Chondrocyte (in vitro differentiated cells): ENCODE measurements at places on chromosomes 4 and X.

GRCh38 chr4:145812919-145813318 lies 125.7 kb downstream of the ZNF827 start:
- H3K27me3 ChIP-seq = no peaks in the 10 kb centered on the region
- H3K4me1 ChIP-seq = peaks cover 21% of the 10 kb centered on the region
- DNase-seq = no peak
- no peak overlapping the region for H3K4me3 ChIP-seq

DNA sequence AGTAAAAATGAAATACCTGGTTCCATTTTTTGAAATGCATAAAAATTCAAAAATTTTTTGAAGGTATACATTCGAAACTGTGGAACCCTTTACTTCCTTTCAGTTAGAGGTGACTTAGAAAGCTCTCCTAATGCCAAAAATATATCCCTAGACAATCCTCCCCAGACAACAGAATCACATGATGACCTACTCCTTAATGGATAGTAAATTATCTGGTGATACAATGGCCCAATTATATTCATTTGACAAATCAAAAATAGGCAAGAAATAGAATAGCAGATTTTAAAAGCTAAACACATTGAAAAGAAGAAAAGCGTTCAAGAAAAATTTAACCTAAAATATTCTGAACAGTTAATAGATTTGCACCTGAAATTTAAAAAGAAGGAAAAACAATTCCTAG lies 3.5 kb upstream of the UGT2A2 start:
- no peak overlapping the region for H3K4me3 ChIP-seq
- H3K27ac ChIP-seq = no peak overlapping the region
- H3K27me3 ChIP-seq = peaks cover 16% of the 10 kb centered on the region
- DNase-seq = no peak
- no peaks in the 10 kb centered on the region for H3K4me1 ChIP-seq

- no peak overlapping the region for H3K27ac ChIP-seq
- H3K27me3 ChIP-seq = no peaks in the 10 kb centered on the region
- H3K4me1 ChIP-seq = peaks cover 18% of the 10 kb centered on the region
- no peak for DNase-seq
Measured at GRCh38 chr4:78652282-78652876, 100.8 kb downstream of the ANXA3 start.

DNA sequence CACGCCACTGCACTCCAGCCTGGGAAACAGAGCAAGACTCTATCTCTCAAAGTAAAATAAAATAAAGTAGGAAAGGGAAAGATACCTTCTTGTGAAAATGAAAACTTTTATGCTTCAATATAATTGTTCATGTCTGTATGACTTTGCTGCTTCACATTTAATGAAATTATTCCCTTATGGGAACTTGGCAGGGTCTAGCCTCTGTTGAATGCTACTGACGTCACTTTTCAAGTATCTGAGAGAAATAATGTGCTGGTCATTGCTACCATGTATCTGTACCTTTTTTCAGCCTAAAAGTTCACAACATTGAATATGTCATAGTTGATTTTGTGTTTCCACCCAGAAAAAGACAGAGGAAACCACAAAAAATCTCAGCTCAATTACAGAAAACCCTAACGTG lies 65.2 kb downstream of the PRDM5 start:
- H3K27me3 ChIP-seq = no peaks in the 10 kb centered on the region
- H3K36me3 ChIP-seq = peaks cover 4% of the 10 kb centered on the region
- DNase-seq = no peak
- H3K4me3 ChIP-seq = no peak overlapping the region

- DNase-seq = no peak
- H3K4me3 ChIP-seq = no peak overlapping the region
- H3K36me3 ChIP-seq = no peaks in the 10 kb centered on the region
- H3K4me1 ChIP-seq = no peaks in the 10 kb centered on the region
Measured at GRCh38 chr4:93061826-93062225, 758.1 kb downstream of the GRID2 start.

DNA sequence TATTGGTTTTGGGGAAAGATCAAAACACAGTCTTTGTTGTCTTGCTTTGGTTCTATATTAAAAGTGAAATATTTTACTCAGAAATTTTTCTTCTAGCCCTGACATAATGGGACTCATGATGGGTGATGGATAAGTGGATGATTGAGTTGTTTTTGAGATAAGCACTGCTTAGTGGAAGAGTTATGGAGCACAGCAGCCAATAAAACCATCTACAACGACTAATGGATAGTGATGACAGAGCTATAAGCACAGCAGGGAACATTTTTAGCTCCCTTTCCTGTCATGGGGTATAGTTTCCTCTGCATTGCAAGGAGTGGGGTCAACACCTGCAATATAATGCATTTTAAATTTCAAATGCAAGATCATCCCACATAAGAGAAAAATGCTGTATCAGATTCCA lies 812.4 kb downstream of the STPG2 start:
- no peak for DNase-seq
- H3K27me3 ChIP-seq = no peaks in the 10 kb centered on the region
- no peak overlapping the region for H3K27ac ChIP-seq
- H3K36me3 ChIP-seq = peaks cover 1% of the 10 kb centered on the region

- no peaks in the 10 kb centered on the region for H3K4me1 ChIP-seq
- no peaks in the 10 kb centered on the region for H3K27me3 ChIP-seq
- DNase-seq = no peak
- no peaks in the 10 kb centered on the region for H3K36me3 ChIP-seq
Measured at GRCh38 chrX:136272325-136272724, 21.1 kb upstream of the MAP7D3 start.

- H3K27ac ChIP-seq = no peak overlapping the region
- no peak for DNase-seq
- no peaks in the 10 kb centered on the region for H3K27me3 ChIP-seq
- H3K36me3 ChIP-seq = peaks cover 2% of the 10 kb centered on the region
Measured at GRCh38 chr4:120824946-120825345, 97.6 kb downstream of the PRDM5 start.

DNA sequence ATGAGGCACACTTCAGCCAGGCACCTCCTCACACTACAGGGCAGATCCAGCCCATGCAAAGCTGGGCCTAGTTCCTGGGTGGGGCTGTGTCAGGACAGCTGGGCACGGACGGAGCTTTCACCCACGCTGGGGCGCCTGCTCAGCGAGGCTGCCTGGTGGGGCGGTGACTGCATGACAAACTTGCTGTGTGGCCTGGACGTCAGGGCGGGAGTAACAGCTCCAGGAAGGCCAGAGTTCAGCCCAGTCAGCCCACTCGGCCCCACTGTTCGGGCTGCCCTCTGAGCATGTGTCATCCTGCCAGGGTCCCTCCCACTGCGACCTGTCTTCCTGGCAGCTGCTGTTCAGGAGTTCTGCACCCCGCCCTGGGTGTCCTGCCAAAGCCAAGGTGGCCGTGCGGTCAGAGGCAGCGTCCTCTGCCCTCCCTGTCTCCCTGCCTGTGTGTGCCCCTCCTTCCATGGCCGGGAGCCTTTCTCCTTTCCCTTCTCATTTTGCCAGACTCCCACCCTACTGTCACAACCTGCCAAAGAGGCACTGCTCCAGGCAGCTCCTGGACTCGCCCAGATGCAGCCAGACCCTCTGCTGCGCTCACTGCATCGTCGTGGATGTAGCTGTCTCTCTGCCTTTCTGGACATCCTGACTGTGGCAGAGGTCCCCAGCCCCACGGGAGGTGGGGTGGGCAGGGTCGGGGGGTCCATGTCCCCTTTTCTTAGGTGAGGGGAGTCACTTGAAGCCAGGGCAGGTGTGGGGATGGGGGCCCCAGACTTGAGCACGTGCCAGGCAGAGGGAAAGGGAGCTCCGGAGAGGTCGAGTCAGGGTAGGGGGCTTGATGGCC lies 33.0 kb upstream of the KIAA0232 start:
- H3K36me3 ChIP-seq = no peaks in the 10 kb centered on the region
- no peak overlapping the region for H3K27ac ChIP-seq
- no peaks in the 10 kb centered on the region for H3K27me3 ChIP-seq
- peak; percentile 84 for DNase-seq

DNA sequence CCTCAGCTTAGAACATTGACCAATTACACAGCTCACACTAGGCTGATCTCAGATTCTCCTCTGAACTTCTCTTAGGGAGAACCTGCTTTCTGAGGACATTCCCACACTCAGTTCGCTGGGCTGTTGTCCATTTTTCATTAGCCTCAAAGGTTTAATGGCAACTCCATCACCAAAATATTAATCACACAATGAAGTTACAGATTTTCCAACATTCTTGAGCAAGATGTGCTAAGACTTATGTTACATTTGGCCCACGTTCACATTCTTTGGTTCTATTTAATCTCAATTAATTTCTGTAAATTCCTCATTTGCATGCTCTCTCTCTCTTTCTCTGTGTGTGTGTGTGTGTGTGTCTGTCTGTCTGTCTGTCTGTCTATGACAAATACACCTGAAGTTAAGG lies 82.3 kb upstream of the EDNRA start:
- no peak for DNase-seq
- no peaks in the 10 kb centered on the region for H3K27me3 ChIP-seq
- no peak overlapping the region for H3K4me3 ChIP-seq
- peaks cover 2% of the 10 kb centered on the region for H3K36me3 ChIP-seq

DNA sequence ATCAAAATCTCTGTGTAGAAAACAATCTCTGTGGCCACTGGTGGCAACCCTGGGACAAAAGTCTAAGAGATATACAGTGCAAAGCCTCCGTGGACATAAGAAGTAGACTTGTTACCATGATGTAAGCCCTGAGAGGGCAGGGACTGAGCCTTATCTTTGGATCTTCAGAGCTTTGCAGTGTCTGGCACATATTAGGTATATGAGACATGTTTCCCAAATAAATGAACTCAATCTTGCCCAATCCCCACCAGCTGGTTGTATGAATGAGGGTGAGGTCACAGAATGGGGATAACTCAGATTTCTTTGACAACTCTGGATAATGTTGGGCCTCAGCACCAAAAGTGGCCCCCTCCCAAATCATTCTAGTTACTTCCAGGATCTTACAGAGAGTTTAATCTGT lies 511.4 kb upstream of the DIPK2B start:
- no peak overlapping the region for H3K4me3 ChIP-seq
- no peaks in the 10 kb centered on the region for H3K27me3 ChIP-seq
- peaks cover 53% of the 10 kb centered on the region for H3K4me1 ChIP-seq
- no peaks in the 10 kb centered on the region for H3K36me3 ChIP-seq
- DNase-seq = no peak

DNA sequence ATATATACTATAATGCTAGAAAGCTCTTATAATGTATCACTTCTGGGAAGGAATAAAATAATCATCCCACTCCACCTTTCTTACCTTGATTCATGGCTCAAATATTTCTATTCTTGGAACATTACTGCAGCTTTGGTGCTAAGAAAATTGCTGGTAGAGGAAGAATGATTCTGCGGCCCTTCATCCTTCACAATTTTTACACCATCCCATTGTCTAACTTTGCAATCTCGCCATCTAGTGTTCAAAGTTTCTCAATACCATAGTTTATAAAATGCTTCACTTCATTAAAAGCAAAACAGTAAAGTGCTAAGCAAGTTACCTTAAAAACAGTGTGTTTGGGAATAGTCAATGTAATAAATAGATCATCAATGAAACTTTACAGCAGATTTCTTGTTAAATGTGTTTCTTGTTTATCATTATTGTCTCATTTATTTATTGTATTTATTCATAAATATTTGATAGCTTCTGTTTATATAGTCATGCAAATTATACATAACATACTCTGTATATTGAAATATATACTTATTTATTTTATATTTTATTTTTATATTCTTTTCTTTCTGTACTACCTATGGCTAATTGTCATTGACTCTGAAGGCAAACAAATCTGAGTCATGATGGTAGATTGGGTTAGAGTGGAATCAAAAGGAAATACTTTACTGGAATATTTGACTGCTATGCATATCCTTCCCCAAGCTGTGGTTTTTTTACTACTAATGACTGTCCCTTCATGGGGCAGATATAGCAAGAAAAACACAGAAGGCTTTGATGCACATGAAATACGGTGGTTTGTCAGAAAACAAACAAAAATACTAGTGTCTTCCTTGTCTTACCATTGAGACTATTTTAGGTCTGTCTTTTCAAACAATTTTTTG lies 390.7 kb downstream of the MAPK10 start:
- H3K36me3 ChIP-seq = no peaks in the 10 kb centered on the region
- DNase-seq = no peak
- no peaks in the 10 kb centered on the region for H3K27me3 ChIP-seq
- H3K4me1 ChIP-seq = peaks cover 48% of the 10 kb centered on the region

DNA sequence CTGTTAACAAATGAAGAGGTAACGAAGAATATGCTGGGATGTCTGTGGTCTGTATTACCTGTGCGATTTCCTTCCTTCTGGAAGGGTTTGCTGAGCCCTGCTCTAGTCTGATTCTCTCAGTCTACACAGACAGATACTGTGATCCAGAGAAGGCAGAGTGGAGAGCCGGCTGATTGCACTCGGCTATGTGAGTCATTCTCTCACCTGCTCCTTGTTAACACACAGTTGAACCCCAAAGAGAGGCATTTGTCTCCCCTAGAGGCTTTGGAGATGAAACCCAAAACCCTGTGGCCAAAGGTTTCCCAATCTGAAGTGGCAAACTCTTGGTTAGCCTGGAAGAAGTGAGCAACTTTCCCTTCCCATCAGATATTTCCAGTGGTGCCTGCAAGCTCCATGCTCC lies 78.1 kb upstream of the GPC4 start:
- DNase-seq = no peak
- H3K4me1 ChIP-seq = peaks cover 30% of the 10 kb centered on the region
- H3K27me3 ChIP-seq = no peaks in the 10 kb centered on the region
- H3K4me3 ChIP-seq = no peak overlapping the region
- no peaks in the 10 kb centered on the region for H3K36me3 ChIP-seq
- no peak overlapping the region for H3K27ac ChIP-seq

DNA sequence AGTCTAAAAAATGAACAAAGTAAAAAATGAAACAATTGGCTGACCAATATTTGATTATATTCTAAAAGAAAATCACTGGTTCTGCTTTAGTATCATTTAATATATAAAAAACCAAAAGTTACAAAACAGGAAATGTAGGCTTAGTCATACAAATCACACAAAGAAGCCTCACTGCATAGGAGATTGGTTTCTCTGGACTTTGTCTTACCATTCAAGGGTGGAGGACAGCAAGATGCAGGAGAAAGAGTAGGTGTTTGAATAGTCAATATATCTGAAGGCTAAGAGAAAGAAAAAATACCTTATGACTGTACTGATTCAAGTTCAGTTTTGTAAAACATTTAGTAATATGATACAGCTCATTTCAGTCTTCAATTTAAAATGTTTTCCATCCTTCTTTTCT lies 28.6 kb upstream of the TAF9B start:
- no peak overlapping the region for H3K27ac ChIP-seq
- DNase-seq = no peak
- H3K4me3 ChIP-seq = no peak overlapping the region
- no peaks in the 10 kb centered on the region for H3K36me3 ChIP-seq
- no peaks in the 10 kb centered on the region for H3K4me1 ChIP-seq
- peaks cover 2% of the 10 kb centered on the region for H3K27me3 ChIP-seq

DNA sequence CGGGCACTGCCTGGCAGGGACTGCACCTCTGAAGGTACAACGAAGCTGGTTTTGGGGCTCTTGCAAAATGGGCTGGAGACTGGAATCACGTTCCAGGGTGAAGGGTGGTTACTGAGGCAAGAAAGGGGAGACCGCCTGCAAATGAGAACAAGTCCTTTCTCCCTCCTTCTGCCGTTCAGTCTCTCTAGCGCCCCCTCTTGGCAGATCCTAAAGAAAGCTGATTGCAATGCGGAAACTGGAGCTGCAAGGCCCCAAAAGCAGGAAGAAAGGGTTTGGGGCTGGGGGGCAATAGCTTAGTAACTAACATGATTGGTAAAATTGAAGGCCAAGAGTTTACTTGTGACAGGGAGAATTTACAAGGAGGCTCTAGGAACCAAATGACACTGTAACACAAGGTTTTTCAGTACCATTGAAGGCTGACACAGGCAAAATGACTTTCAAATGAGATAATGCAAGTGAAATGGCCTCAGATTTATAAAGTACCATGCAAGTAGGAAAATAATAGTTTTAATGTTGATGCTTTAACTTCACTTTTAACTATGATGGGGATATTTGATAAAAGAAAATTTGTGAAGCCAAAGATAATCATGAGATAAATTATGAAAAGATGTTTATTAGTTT lies 222.7 kb upstream of the HAND2 start:
- H3K4me3 ChIP-seq = no peak overlapping the region
- H3K27ac ChIP-seq = no peak overlapping the region
- H3K4me1 ChIP-seq = no peaks in the 10 kb centered on the region
